ENCODE measurements at places on chromosomes 2 and 18.

DNA sequence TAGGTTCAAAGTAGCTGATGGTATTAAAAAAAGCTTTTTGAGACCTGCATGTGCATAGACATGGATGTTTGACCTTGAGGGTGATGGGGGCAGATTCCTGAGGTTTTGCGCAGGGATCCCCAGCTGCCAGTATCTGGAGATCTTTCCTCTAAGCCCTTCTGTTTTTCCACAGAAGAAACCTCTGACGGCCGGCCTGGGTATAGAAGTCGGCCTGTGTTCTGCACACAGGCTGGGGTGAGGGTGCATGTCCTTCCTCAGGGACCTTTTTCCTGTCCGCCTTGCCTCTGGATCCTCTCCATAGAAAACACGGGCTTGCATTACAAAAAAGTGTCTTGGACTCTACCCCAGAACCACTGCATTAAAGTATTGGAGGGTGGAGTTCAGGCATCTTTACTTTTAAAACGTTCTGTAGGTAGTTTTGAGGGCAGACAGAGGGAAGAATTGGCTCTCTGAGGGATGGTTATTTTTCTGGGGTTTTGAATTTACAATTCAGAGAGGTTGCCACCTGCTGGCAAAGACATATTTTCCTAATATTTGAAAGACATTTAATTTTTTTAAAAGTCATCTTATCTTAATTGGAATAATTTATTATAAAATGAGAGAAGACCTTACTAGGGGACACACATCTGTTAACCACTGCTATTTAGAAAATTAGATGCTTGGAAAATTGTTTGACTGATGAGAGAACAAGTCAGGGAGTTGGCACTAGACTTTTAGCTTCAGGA, 350.6 kb downstream of the DCDC2C start:
- no peak for DNase-seq

DNA sequence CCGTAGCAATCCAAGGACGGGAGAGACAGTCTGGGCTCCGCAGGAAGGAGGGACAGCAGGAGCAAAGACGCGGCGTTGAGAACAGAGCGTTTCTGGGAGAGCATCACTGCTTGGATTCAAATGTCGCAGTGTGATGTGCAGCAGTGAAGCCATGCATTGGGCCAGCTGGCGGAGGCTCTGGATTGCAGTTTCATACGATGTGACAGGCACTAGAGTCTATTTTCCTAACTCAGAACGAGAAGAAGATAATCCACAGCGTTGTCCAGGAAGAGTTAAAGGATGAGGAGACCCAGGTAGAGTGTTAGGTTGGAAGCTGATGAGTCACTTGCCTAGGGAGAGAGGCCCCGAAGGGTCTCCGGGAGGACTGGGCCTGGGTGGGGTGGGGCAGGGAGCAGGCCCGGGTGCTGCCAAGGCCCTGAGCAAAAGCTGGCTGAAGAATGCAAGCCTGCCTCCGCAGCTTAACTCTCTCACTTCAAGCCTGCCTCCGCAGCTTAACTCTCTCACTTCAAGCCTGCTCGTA, 17.7 kb upstream of the SEMA4C start:
- no peak for DNase-seq

DNA sequence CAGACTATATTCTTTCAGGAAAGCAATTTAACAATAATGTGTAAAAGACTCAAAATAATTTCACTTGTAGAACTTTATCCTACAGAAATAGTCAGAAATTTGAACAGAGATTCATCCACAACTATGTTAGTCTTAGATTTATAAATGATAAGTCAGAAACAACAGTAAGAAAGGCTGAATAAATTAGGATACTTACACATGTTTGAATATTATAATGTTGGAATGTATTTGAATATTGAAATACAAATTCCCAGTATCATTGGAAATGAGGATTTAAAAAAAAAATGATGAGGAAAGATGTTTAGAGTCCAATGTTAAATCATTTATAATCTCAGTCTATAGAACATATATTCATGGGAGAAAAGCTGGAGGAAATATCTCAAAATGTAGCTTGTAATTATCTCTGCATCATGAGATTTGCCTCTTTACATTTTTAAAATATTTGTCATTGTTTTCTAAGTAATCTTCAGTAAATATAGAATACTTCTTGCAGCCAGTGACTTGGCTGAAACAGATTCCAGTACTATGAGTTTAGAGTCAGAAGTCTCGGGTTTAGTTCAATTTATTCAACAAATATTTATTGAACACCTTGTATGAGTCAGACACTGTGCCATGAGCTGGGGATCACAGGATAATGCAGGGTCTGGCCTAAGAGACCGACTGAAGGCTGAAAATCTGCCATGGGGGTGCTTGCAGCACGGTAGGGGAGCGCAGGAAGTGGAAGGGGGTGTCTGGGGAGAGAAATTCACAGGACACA, 32.3 kb downstream of the CXCR4 start:
- DNase-seq: no peak

GRCh38 chr2:20595439-20596192, 55.3 kb downstream of the HS1BP3 start:
- no peak for DNase-seq

- DNase-seq: no peak
Observed at GRCh38 chr2:239534581-239535412, 134.0 kb upstream of the HDAC4 start.

DNA sequence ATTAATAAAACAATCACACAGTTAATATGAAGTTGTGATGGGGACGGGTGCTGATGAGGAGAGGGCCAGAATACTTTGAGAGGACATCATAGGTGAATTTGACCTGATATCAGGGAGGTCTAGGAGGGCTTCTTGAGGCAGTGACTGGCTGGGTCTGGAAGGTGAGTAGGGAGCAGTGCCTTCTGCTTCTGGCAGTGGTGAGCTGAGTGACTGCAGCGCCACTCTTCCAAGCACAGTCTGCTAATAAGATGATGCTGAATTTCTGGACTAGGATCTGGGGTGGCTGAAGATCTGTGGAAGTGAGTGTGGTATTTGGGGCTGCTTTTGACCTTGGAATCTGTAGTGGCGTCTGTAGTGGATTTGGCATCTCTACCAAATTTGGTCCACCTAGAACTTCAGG, 5.5 kb downstream of the DGKD start:
- no peak for DNase-seq

GRCh38 chr2:109162999-109163398, 34.0 kb downstream of the SH3RF3 start:
- no peak for DNase-seq

- no peak for DNase-seq
Observed at GRCh38 chr2:58731488-58731869, 490.4 kb upstream of the FANCL start.

GRCh38 chr2:100887713-100888495, 68.0 kb downstream of the NPAS2 start:
- no peak for DNase-seq

GRCh38 chr2:10079870-10080535, at the start of gene CYS1:
Gene CYS1 (minus strand): TSS chr2:10080411. CDS start chr2:10080223, 188 bp downstream.
- DNase-seq: peak; percentile 67

- no peak for DNase-seq
Observed at GRCh38 chr2:150939087-150939486, 322.6 kb downstream of the RBM43 start.

Data from nephron progenitor cell (in vitro differentiated cells).